ENCODE measurements at places on chromosomes 16 and 17.

- no peak for DNase-seq
Observed at GRCh38 chr16:1963806-1964505, 670 bp downstream of the RPS2 start.

GRCh38 chr17:78086740-78087139 lies 41.8 kb downstream of the TMC6 start:
- no peak for DNase-seq

DNA sequence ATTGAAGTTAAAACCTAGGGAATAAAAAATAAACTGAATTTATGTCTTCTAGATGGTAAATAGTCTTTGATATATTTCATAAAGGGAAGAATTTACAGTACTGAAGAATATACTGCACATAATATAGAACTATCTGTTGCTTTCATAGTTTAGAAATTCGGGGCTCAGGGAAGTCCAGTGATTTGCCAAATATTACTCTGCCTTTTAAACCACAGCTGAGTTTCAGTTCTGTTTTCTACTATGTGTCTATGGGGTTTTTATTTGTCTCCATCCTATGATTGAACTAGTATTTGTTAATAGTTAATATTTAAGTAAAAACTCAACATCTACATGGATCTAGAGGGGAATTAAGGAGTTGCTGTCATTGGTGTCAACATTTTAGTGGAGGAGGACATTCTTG lies 715.0 kb upstream of the CDH8 start:
- DNase-seq = no peak

- no peak for DNase-seq
Observed at GRCh38 chr16:16017812-16018211, 68.4 kb downstream of the ABCC1 start.

GRCh38 chr17:48790607-48791127 lies 26.4 kb downstream of the TTLL6 start:
- DNase-seq = no peak

DNA sequence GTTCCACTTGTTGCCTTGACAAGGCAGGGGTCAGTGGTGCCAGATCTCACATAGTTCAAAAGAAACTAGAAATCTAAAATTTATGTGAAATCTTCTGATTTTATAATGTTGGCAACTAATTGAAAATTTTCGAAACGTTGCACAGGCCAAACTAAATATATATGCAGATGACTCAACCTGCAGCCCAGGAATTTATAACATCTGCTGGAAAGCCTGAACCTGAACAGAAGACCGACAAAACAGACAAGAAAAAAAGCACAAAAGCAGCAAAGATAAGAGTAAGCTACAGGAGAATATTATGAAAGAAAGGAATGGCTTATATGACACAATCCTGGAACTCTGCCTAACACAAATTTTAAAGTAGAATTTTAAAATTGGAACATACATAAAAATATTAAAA lies 207.6 kb downstream of the CEP112 start:
- DNase-seq = no peak

GRCh38 chr16:23835390-23836077 lies at the start of gene PRKCB:
PRKCB (plus strand) TSS chr16:23835983.
- peak; percentile 37 for DNase-seq

DNA sequence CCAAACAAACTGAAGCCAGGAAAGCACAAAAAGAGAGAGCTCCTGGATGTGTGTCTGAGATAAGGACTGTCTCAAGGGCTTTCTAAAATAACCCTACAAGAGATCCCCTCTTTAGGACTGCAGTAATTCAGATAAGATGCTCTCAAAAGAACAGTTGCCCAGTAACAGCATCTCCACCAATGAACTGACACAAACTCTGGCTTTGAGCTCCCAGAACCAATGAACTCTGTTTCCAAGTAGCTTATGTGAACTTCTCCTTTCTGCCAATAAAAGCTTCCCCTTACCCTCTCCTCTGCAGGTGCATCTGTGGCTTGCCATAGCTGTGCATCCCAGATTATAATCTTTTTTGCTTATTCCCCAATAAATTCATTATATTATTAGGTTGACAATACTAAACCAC lies 421.5 kb downstream of the SLC39A11 start:
- DNase-seq = no peak

DNA sequence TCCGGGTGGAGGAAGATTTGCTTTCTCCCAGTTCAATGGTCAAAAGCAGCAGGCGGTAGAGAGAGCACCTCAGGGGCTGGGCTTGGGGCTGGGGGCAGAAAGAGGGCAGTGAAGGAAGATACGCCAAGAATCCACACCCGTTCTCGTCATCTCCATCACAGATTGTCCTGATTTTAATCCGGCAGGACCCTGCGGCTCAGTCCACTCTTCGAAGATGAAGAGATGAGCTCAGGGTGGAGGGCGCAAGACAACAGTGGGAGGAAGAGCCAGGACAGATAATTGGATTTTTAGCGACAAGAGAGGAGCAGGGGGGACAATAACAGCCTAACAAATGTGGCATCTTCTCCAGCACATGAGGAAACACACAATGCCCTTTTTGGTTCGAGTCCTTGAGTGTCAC lies 165.9 kb downstream of the SDK2 start:
- DNase-seq = no peak

DNA sequence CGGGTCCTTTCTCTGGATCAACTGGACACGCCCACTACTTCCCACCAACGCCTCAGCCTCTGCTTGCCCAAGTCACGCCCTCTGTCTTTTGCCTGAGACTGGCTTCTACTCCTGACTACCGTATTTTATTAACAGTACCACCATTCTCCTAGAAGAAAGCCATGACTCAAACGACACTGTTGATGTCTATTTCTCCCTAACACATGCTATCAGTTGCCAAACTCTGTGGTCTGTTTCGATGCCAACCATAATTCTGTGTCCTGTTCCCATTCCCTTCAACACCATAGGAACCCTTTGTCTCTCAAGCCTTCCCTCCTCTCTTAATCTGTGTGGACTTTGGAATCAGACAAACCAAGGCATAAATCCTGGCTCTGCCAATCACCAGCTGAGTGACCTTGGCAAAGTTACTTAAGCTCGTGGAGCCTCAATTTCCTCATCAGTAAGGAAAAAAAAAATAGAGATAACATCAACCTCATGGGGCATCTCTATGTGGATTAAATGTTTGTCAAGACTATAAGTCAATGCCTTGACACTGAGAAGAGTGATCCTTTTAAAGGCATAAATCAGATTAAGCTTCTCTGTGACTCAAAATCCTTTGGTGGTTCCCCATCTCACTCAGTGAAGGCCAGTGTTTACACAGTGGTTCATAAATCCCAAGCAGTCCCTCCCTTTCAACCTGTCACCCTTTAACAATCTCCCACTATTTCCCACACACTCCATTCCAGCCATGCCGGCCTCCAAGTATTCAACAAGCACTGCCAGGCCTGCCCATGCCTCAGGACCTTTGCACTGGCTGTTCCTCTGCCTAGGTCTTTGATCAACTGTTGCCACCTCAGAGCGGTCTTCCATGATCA lies 45.6 kb downstream of the ERN1 start:
- DNase-seq = no peak

Data from NCI-H748 treated with DMSO at 0.1 percent for 48 hours (cell line).